EH (cell line): ENCODE measurements at places on chromosomes 11 and 22.

DNA sequence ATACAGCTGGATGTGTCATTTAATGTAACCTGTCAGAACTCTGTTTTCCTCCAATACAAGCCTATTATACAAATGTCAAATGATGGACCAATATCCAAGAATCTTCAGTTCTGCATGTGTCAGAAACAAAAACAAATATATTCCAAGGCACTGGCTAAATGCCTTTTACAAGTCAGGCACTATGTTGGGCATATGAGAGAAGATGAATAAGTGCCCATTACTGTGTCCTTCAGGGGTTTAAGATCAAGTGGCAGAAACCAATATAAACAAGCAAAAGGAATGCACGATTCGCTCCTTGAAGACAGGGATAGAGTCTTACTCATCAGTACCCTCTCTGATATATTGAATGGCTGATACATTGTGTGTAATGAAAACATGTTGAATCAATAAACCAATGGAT, 254.4 kb downstream of the TTC28 start:
- DNase-seq = no peak

DNA sequence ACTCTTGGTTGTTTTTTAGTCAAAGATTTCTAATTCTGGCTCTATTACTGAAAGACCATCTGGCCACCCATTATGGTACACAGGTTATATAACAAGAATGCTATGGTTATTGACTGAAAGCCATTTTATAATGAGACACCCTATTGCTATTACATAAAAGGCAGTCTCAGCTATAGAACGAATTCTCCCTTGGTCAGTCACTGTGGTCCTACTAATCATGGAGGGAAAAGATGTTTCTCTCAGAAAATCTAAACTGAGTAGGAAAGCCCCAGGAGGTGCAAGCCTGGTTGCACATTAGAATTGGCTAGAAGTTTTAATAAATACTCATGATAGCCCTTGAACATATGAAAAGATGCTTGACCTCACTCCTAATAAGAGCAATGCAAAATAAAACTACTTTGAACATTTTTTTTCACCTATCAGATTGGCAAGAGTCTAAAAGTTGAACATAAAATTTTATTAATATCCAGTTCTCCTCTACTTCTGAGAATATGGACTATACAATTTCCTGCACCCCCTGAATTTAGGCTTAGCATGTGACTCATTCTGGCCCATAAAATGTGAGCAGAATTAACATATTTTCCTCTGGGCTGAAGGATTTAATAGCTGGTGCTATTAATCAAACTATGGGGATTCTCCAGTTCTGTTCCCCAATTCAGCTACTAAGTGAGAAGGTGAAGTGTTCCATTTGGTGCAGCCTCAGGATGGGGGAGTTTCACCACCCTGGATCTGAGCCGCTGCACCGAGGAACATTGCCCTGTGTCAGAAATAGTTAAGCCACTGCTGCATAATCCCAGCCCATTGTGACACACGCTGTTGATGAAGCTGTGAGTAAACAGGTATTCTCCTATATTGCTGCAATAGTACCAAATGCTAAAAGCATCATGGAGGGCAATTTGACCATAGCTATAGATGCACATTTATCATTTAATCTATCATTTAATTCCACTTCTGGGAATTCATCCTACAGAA, 11.5 kb upstream of the CRKL start:
- no peak for DNase-seq

DNA sequence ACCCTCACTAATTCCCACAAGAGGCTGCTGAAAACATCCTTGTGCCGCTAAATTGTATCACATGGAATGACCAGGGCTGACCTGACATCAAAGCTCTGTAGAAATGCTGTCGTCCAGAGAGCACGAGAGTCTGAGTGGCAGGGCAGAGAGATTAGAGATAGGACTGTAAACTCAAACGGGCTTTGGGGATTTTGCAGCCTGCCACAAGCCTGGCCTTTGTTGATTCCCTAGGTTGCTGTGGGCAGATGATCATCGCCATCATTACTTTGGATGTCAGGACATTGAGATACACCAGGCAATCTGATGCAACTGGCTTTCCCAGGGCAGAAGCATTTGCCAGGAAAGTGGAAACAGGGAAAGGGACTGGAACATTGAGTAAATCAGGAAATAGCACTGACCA, 131.6 kb downstream of the ETS1 start:
- DNase-seq = no peak

- peak; percentile 72 for DNase-seq
Observed at GRCh38 chr11:77381729-77382665, 80.5 kb upstream of the GDPD4 start.

- no peak for DNase-seq
Observed at GRCh38 chr11:57276971-57277675, 40.1 kb upstream of the APLNR start.

GRCh38 chr11:63761188-63761587, 7.4 kb downstream of the ZFTA start:
- no peak for DNase-seq

DNA sequence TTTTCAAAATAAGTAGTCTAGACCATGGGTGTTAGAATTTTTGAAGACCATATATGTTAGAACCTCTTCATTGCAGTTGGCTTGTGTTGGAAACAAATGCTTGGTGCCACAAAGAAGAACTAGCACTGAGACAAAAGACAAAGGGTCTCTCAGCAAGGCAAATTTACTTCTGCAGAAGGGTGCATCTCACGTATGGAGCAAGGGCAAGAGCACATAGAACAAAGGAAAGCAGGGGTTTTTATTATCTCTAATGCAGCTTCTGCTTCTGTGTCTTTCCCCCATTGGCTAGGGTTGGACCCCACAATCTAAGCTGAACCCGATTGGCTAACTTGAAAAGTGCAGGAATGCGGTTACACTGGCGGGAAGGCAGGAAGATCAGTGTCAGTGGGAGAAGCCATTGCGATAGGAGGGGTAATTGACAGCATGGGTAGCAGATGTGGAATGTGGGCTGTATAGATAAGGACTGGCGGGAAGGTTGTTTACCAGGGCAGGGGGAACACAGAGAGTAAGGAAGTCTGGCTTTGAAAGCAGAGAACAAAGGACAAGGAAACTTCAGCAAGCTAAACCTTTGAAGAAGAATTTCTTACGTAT, 9.2 kb upstream of the RBMXL2 start:
- no peak for DNase-seq

DNA sequence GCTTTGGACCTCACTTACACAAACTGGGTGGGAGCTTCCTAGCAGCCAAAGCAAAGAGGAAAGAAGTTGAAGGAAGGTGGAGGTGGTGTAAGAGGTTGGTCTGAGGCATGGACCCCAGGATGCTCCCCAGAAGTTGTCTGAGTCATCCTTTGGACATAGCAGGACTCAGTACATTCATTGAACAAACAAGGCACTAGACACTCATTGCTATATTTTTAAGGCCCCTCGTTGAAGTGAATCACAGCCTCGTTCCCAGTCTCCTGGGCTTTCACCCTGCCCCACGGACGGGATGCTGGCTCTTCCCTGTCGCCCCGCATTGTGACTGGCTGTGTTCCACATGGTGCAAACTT, 95.9 kb upstream of the FGF3 start:
- DNase-seq = peak; percentile 73

DNA sequence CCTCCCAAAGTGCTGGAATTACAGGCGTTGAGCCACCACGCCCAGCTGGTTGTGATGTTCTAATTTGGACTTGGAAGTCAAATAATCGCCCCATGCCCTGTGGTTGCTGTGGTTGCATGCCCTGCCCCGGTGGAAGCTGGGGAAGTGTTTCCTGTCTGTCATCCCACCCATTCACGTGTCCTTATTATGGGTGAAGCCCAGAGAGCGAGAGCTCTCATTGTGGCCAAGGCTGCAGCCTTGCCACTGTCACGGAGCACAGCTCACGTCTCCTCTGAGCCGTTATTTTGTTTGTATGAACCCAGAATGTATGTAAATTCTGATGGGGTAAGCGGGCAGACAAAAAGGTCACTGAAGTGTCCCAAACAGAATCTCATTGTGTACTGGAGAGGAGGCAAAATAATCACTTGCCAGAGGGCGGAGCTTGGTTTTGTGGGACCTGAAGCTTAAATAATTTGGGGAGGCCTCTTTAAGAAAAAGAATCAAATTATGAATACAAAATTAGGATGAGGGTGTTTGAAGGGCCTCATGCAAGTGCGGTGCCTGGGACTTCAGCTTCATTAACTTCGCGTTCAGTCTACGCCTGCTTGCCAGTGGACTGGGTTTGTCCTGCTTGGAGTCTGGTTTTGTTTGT, 25.8 kb upstream of the TREH start:
- no peak for DNase-seq

- DNase-seq = no peak
Observed at GRCh38 chr22:43890901-43891331, 897 bp downstream of the PNPLA5 start.

- no peak for DNase-seq
Observed at GRCh38 chr22:39150848-39151215, 1.6 kb downstream of the CBX7 start.

GRCh38 chr11:112160091-112160848, 3.6 kb downstream of the IL18 start:
- no peak for DNase-seq

GRCh38 chr11:78140392-78141077, 1.1 kb upstream of the ALG8 start:
- no peak for DNase-seq

DNA sequence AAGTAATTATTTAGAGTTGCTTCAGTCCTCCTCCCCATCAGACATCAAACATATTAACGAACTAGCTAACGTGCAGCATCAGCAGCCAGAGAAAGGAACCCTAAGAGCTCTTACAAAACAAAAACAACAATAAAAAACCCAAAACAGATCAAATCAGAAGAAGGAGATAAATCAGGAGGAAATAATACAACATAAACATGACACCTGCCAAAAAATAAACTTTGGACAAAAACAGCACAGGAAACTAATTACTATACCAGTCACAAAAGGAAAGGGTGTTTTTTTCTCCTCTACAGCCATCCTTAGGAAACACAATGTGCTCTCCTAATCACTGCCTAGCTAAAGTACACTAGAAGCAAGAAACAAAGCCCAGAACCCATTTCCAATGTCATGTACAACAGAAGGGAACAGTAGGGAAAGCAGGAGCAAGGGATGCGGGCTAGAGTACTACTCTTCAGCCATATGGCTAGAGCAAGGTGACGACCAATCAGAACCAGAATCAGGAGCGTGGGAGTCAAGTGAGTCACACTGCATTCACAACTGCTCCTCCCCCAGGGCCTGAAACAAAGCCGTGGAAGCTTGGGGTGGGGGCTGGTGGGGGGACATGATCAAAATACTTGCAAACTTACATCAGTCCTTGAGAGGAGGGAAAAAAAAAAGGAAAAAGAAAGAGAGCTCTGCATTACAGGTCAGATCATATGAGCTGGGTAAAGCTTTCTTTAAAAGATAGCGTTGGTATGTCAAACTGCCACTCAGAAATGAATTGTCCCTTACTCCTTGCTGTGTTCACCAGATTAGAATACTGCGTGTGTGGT, 60.4 kb downstream of the LARGE2 start:
- peak; percentile 83 for DNase-seq

DNA sequence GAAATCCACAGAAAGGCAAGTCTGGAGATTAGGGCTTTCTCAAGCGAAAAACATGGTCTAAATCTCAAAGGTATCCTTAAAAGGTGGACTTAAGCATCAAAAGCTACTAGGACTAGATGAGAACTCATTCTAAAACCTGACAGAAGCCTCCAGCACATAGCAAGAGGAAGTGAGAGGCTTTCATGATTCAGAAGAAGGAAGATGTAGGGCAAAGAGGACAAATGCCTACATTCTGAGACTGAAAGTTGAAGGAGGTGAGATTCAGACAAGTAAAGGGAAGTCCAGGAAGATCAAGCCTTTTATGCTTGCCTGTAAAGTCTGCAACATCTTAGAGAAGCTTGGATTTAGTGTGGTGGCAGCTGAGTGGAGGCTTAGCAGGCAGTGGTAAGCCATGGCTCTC, 98.9 kb downstream of the PGR start:
- no peak for DNase-seq

DNA sequence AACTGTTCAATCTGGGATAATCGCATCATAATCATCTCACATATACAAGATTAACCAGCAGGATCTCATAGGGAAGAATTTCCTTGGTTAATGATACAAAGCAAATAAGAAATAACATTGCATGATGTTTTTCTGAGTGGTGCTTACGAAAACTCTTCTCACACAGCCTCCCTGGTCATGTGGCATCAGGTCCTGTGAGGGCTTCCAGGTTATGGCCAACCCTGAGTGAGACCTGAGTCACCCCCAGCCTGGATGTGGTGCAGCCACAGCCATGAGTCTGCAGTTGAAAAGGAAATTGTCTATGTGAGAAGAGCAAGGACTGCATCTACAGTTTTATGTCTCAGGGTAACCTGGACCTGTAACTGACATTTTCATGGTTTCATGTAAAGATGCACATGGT, 90.5 kb upstream of the XKR3 start:
- no peak for DNase-seq

GRCh38 chr11:84310268-84310667, 1024.1 kb upstream of the CCDC90B start:
- no peak for DNase-seq

DNA sequence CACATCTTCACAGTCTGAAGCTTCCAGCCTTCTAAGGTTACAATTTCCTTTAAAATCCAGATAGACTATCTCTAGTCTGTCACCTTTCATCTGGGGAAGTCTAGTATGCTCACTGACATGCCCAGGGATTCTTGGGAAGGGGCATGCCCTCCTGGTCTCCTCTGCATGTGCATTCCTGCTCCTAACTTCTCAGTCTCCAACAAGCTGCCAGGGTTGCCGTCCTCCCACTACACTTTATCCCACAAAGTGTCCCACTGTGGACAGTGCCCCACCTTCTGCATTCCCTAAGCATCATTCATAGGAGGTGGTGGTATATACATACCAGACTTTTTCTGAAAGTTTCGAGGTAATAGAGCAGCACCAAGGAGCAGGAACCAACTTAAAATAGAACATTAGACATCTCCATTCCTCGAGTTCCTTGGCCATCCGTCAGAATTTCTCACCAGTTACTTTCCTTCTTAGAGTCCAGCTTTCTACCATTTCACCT, 28.7 kb downstream of the EIF3F start:
- peak; percentile 85 for DNase-seq

- DNase-seq = peak; percentile 99
Observed at GRCh38 chr11:44861849-44862557, 88.7 kb downstream of the TP53I11 start.

GRCh38 chr11:64226507-64227051, 505 bp downstream of the NUDT22 start:
- DNase-seq = peak; percentile 26

GRCh38 chr11:125671561-125671960, 9.1 kb downstream of the ACRV1 start:
- no peak for DNase-seq

DNA sequence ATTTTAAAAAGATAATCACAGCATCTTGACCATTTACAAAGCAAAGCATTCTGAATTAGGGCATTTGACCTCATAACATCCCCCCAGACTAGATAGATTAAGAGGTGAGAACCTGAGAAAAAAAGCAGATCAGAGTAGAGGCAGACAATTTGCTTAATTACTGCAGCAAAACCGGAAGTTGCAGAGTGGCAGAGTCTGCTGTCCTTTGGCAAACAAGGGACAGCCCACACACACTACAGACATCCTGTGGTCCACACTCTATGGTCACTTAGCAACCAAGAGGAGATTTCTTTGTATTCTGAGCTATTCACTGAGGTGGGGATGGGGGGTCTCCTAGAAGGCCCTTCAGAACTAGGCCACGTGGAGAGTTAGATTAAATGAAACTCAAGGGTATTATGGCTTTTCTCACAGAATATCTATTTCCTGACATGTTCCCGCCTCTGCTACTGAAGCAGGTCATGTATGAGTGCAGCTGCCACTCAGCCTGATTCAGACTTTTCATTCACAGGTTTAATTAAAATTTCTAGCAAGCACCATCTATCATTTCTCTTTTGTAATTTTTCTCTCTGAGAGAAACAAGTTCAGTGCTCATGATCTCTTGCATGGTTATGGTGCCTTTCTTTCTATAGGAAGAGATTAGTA, 48.5 kb downstream of the SVIP start:
- DNase-seq = no peak

GRCh38 chr11:26936109-26936508, 57.8 kb upstream of the FIBIN start:
- DNase-seq = no peak
